ENCODE measurements at places on chromosomes 2 and 18. TPM values are rescaled to one million over a fixed set of nuclear protein-coding genes. Genes with fewer than 3 reads are reported as not detected.

ZBTB14 gene
- total RNA-seq, result 17.4 TPM

CAPN14 gene
- total RNA-seq, result 0.16 TPM

TMBIM1 gene
- 107 TPM for total RNA-seq

- no peak for DNase-seq
Observed at GRCh38 chr18:61948846-61949438, 56.1 kb upstream of the RNF152 start.

GRCh38 chr2:75100011-75100800 lies 99.1 kb downstream of the TACR1 start:
- peak; percentile 54 for DNase-seq

- no peak for DNase-seq
Observed at GRCh38 chr2:1947316-1947715, 203.0 kb upstream of the PXDN start.

DNA sequence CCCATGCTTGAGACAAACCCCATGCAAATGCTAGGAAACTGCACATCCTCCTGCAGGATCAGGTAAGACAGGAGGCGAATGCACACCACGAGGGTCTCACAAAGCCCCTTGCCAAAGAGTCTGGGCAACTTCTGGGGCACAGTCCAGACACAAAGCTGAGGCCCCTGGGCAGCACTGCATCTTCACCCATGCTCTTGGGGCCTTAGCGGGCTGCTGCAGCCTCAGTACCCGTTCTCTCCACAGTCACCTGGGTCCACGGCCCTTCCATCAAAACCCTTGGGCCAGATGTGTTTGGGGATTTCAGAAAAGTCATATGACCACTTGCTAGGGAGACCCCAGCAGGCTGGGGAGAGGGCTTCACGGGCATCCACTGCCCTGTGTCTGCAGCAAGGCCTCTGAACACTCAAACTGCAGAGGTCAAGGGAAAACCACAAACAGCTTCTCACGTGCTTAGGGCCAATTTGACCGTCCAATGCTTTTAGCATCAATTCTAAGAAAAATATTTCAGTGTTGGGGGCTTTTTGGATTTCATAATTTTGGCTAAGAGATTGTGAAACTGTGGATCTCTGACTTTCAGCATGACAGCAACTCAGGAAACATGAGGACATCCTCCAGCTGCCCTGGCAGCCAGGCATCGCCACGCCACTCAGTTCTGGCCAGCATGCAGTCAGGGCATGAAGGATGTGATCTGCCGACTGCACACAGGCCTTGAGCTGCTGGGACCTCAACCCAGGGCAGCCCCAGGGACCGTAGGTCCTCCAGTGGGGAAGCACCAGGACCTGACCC lies 20.0 kb downstream of the PASK start:
- no peak for DNase-seq

DNA sequence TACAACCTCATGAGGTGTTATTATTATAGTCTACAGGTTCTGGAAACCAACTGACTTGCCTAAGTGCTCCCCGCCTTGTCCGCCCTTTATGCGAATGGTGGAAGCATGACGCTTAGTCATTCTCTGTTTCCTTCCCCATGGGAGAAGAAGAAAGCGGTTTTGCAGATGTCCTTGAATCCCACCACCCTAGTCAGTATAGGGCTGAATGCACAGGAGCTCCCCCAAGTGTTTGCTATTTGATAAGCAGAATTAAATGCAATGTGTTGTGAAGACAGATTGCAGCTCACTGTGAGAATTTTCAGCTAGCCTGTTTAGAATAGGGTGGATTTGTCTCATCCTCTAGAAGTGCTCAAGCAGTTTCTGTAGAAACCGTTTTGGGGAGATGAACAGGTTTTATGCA lies 652.0 kb downstream of the DCC start:
- no peak for DNase-seq

- DNase-seq, result no peak
Observed at GRCh38 chr2:176818617-176819016, 394.0 kb upstream of the HNRNPA3 start.

GRCh38 chr18:41128545-41128944 lies 826.5 kb upstream of the PIK3C3 start:
- no peak for DNase-seq

- peak; percentile 97 for DNase-seq
Observed at GRCh38 chr18:22551536-22552151, 133.9 kb upstream of the CTAGE1 start.

GRCh38 chr18:69220529-69220928 lies 180.2 kb upstream of the DOK6 start:
- no peak for DNase-seq

- no peak for DNase-seq
Observed at GRCh38 chr18:2910261-2910660, 63.5 kb downstream of the EMILIN2 start.

DNA sequence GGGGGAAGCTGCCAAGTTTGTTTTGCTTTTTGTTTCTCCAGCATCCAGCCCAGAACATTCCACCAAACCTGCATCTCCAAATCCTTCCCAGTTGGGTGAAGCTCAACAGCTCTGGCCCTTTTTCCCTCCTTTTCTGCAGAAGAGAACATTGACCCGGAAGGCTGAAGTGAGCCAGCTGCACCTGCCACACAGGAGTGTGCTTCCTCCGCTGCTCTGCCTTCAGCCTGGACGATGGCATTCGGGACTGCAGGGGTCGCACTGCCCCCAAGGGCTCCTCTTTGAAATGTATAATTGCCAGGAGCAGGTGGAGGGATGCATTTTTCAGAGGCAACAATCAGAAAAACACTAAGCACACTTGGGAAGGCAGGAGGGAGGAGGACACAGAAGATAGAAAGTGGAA lies 41.8 kb downstream of the ST8SIA5 start:
- DNase-seq, result no peak

DNA sequence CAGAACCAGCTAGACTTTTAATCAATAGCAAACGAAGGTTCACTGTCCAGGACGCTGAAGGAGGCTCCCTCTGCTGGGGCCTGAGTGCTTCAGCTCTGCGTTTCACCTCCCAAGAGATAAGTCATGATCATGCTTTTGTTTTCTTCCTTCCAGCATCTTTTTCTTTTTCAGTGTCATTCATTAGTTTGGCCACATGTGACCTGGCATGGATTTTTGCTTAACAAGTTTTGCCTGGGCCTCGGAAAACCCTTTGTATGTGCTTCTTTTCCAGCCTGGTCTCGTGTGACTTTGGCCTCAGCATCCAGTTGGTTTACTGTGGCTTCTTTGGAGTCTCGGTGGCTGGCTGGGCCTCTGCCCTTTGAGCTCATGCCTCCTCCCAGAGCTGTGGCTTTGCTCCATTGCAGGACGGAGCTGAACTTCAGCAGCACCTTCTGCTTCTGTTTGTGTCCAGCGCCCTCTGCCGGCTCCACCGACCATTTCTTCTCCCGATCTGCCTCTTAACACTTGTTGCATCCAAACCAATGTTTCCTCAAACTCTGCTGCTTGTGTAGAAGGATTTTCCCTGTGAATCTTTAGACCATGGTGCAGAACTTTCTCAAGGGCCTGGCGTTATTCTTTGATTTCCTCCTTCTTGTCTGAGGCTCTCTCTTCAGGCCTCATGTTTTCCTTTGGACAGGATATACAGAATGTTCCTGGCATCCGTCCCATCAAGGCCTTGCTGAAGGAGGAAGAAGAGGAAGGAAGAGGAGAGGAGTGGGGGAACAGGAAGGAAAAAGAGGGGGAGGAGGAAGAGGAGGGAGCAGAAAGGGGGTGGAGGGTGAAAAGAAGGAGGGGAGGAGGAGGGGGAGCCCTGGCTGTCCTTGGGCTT lies 23.6 kb upstream of the HES6 start:
- peak; percentile 96 for DNase-seq

- no peak for DNase-seq
Observed at GRCh38 chr2:17626986-17627385, 86.5 kb downstream of the VSNL1 start.

DNA sequence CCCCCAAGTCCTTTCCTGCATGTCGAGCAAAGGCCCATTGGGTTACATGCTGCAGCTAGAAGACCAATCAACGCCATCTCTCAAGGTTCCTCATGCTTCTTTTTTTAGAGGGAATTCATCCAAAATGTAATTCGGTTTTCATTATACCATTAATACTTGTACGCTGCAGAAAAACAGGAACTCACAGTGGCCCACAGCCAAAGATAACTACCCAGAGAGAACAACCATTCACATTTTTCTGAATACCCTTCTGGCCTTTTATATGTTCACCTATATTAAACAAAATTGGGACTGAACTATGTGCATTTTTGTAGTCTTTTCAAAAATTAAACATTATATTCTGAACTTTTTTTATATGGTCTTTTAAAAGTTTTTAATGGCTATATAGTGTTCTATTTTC lies 25.8 kb downstream of the FARP2 start:
- no peak for DNase-seq

DNA sequence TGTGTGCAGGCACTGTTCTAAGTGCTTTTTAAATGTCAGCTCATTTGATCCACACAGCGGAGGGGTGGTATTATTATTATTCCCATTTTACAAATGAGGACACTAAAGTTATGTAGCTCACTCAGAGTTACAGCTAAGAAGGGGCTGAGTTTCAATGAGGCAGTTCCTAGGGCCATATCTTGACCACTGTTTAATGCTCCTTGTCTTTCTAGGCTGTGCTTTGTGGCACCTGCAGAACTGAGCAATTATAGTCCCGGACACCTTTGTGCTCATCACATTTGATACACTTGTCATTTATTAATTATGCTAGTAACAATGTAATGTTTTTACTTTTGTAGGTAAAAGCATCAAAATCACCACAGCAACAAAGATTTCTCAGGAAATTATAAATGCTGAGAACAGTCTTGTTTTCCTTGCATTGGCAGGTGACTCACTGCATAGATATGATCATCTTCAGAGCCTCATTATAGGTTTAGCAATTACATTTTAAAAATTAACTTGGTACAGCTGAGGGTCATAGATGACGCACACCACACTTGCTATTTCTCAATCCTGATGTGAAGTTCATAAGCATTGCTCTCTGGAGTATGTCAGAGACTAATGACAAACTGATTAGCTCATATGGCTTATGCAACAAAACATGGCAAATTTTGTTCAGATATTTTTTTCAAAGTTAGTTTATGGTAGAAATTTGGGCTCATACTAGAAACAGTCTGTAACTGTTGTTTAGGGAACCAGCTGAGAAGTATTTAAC lies 366.8 kb downstream of the TGIF1 start:
- DNase-seq, result peak; percentile 98

DNA sequence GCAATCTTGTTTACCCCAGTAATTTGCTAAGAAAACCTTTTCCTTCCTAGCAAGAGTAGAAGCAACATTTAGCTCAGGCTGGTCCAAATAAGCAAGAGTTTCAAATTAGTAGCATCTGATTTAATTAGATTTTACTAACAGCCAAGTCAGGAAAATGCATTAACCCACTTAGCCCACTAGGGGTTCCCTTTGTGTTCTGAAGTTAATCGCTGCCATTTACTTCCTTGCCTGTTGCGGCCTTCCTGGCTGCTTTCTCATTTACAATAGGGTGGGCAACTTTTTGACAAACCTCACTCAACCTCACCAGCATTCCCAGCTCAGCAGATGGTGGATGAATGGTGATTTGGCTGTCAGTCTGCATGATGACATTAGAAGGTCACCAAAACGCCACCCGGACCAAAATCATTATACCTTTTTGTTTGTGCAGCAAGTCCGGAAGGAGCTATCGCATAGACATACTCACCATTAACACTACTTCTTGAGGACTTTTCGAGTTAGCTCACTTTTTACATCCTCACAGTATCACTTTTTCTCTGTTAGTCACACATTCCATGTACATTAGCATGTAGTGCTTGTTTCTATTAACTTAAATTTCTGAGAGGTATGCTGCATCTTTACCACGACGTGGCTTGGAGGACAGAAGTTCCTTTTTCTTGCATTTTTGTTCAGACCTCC lies 101.5 kb upstream of the SETBP1 start:
- DNase-seq, result no peak

GRCh38 chr2:241561832-241562231 lies 3.3 kb downstream of the BOK start:
- DNase-seq, result peak; percentile 79

DNA sequence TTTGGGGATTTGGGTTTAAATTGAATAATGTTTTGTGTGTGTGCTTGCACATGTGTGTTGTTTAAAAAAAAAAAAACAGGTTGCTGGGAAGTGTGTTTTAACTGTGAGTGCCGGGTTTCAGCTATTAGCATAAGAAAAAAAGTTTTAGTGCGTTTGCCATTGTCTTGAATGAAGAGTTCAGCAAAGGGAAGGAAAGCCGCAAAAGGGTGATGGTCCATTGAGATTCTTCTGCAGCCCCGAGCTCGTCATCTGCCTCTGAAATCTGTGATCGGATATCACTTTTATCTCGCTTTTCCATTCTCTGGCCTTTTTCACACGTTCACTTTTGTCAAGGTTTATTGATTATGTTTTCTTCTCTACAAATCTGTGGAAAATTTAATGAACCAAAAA lies 4.7 kb downstream of the GLI2 start:
- DNase-seq, result no peak

GRCh38 chr2:173286153-173286809 lies 68.4 kb upstream of the CDCA7 start:
- DNase-seq, result no peak

DNA sequence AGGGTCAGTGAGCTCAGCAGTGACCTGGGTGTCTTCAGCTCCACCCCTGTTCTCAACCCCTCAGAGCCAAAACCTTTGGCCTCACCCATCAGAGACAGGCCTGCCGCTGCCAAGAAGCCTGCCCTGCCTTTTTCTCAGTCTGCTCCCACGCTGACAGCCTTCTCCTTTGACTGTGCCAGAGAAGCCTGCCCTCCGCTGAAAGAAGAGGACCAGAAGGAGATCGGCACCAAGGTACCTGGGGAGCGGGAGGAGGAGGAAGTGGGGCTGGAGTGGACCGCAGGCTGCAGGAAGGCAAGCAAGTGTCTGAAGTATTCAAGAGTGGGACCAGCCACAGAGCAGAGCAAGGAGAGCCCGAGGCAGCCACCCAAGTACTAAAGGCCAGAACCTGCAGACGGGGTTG lies 33.2 kb downstream of the TOGARAM2 start:
- DNase-seq, result no peak

DNA sequence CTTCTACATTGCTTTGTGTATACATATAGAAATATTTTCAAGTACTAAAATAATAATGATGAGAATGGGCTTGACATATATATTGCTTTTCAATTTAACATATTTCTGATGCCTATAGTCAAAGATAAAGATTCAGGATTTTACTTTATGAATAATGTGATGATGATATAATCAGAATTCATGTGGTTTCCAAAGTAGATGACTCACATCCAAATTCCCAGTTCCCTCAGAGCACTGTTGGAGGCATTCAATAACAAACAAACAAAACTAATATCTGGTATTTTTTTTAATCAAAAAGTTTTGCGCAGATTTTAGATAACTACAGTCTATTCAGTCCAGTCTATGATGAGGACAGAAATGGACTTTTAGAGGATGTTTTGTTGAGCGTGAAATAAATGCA lies 2094.5 kb upstream of the CELF4 start:
- DNase-seq, result no peak

DNA sequence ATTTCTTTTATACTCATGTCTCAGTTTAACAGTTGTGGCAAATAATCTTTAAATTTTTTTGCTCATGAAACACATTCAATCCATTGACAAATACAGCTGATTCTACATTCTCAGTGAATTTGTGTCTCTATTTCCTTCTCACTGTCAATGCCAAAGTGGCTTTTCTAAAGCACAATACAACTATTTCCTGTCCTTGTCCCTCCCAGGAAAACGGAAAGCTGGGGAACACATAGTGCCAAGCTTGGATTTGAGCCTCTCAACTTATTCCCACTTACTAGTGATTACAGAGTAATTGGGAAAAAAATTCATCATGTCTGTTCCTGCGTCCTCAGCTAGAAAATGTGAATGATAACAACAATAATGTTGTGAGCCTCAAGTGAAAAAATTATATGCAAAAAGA lies 899.7 kb upstream of the CDH2 start:
- no peak for DNase-seq

- no peak for DNase-seq
Observed at GRCh38 chr18:59961070-59961469, 61.3 kb downstream of the PMAIP1 start.
